ENCODE measurements at places on chromosomes 7 and 10.

DNA sequence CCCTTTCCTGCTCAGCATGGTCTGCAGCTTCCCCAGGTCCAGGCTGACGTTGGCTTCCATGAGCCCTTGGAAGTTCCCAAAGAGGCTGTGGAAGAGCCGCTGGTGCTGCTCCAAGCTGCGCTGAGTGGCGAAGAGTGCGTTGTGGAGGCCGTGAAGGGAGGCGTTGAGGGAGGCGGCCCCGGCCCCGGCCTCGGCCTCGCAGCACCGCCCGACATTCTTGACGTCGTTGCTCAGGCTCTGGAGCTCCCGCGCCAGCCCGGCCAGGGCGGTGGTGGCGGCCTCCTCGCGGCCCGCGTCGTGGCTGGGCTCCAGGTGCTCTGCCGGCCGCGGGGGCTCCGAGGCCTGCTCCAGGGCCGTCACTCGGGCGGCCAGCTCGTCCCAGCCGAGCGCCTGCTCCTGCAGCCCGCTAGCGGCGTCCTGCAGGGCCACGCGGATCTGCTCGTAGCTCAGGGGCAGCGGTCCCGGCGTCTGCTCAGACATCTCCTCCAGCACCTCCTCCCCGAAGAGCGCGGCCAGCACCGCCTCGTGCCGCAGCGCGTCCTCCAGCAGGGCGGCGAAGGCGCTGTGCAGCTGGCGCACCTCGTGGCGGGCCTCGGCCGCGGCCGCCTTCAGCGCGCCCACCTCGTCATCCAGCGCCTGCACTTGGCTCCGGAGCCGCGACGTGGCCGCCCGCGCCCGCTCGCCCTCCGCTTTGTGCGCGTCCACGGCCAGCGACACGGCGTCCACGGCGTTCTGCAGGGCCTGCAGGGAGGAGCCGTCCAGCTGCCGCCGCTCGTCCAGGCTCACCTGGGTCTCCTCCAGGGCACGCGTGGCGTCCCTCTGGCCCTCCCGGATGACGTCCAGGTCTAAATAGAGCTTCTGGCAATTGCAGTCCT is 14.7 kb downstream of the MMRN2 start:
- DNase-seq = no peak

DNA sequence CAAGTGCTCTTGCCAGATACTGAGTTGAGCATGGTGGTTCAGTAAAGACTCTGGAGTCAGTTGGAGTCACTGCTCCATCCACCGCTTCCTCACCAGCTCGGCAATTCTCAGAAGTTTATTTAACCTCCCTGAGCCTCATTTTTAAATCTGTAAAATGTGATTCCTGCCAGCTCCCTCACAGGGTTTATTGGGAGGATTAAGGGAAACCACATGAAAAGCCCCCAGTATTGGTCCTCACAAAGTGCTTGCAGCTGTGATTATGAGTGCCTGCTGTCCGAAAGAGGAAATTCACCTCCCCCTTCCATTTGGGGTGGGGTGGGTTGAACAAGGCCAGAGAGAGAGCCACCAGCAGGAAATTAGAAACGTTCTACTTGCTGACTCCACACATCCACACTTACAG is 99.0 kb downstream of the AOAH start:
- no peak for DNase-seq

DNA sequence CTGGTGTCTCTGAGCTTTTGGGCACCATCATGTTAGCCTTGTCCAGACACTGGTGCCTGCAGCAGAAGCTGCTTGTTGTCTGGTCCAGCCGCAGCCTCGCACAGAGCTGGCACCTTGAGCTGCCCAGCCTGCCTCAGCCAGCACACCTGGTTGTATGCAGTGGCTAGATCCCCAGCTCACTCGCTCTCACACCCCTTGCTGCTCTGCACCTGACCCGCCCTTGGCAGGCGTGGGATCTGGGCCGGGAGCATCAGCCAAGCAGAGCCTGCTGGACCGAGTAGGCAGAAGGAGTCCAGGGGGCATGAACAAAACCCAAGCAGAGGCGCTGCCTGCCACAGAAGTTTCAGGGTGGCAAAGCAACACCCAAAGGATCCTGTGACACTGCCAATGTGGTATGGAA is 79.7 kb upstream of the ITGB1 start:
- no peak for DNase-seq

DNA sequence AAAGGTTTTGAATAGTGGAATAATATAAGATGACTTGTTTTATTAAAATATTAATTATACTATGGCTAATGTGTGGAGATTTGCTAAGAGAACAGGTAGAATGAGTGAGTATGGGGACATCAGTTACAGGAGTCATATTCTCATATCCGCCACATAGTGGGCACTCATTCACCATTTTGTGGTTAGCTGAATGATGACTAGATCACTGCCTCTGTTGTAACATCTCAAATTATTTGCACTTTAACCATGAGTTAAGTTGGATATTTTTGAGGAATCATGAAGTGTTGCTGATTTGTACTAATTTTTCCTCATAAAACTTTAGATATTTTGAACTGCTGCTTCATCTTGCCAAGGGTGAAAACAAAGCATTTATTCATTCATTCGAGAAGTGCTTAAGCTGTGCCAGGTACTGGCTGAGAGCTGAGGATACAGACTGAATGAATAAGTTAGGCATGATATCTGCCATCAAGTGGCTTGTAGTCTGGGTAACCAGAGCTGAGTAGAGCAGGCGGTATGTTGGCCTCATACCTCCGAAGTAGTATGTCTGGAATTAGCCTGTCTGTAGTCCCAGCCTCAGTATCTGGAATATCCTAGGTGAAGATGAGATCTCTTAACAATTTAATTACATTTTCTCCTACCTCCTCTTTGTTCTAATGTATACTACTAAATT is 100.5 kb downstream of the ZEB1 start:
- DNase-seq = no peak

DNA sequence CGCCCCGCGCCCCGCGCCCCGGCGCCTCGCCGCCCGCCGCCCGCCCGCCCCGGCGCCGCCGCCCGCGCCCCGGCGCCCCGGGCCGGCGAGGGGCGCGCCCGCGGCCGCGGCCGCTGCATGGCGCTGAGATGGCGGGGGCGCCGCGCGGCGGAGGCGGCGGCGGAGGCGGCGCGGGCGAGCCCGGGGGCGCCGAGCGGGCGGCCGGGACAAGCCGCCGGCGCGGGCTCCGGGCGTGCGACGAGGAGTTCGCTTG is 174 bp downstream of the ADCY1 start:
- DNase-seq = no peak

DNA sequence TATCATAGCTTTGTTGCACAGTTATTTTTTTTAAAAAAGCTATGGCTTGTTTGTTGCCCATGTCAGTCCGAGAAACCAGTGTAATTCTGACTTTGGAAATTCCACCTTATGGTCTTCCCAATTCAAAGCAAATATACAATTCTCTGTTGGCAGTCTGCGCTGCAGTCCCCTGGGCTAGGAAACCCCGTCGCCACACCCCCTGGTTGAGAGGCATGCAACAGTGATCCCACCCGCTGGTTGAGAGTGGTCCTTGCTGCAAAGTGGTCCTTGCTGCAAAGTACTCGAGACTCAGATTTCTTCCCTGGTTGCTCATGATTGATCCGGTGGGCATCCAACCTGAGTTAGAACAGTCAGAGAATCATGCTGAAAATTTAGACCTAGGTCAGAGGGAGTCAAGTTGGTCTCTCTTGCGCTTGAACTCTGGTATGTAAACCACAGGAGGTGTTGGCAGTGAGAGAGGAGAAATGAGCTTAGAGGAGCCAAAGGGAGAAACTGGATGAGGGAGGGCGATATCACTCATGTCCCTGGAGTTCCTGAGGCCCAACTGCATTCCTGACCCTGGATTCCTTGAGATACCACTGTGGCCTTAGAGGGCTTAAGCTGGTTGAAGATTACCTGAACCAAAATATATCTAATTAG is 45.0 kb upstream of the STK17A start:
- DNase-seq = no peak

- no peak for DNase-seq
Measured at GRCh38 chr10:50866317-50866716, 19.1 kb downstream of the A1CF start.
